ENCODE measurements at places on chromosomes 2 and 18.

DNA sequence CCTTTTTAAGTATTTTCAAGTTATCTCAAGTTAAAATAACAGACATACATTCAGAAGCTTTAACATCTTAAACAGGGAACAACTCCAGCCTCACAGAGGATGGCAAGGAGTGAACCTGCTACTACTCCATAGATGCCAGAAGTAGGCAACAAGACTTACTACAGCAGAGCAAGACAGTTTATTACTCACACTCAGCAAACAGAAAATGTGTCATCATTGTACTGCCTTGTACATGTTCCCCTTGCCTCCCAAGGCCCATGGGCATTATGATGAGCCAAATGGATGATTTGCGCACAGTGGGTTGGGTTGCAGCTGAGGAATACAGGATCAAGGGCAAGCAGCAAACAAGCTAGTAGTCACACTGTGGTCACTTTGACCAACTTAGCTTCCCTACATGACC, 80.6 kb upstream of the VRK2 start:
- DNase-seq = no peak

DNA sequence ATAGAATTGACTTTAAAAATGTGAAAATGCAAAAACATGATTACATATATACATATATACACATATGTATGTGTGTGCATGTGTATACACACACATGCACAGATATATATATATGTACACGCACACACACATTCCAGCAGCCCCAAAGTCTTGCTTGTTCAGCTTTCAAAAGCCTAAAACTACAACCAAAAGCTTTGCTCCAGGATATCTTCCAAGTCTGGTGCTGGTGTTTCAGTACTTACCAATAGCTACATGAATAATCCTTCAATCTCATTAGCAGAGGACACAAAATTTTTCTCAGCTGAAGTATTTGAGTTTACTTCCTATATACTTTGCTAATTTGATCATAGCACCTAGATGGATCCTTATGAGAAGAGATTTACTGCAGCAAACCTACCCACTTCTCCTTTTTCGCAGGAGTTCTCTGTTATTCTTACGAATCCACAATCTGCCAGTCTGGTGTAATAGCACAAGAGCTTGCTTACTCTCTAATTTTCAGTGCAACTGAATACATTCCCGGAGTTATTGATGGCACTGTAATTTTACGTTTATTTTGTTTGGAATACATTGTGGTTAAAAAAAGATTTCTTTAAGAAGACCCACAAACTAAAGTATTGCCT, 553.3 kb downstream of the ARHGAP15 start:
- no peak for DNase-seq

GRCh38 chr2:235268535-235268934, 225.3 kb upstream of the AGAP1 start:
- peak; percentile 80 for DNase-seq

DNA sequence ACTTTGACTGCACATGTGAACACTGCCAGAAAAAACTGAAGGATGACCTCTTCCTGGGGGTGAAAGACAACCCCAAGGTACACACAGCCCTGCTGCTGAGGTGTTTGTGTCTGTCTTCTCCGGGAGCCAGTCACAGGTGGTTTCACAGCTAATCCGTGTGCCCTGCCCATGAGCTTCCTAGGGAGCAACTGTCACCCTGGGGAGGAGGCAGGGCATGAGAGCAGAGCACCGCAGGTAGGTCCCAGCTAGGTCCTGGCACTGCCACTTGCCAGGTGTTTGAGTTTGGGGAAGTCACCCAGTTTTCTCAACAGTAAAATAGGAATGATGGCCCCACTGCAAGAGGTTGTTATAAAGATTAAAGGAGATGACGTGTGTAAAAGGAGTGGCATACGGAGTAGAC, 29.1 kb downstream of the SMYD1 start:
- no peak for DNase-seq

GRCh38 chr2:46983065-46983801, 67.6 kb upstream of the MCFD2 start:
- DNase-seq = peak; percentile 56

Data from AG10803 (cell line).